ENCODE measurements at places on chromosomes 3 and 15.

DNA sequence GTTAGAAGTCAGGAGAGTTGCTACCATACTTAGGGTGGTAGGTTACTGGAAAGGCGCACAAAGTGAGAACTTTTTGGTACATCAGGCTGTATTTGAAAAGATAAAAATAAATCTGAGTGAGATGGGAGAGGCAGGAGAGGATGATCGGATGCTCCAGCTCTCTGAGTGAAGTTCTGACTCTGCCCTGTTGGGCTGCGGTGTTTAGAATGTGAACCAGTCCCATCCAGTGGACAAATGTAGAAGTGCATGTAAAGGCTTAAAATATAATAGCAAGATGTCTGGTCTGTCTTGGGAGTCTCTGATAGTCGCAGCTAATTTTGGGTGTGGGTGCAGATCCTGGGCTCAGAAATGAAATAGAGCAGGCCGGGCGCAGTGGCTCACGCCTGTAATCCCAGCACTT lies 30.4 kb downstream of the ACKR2 start:
- peak; percentile 33 for DNase-seq

DNA sequence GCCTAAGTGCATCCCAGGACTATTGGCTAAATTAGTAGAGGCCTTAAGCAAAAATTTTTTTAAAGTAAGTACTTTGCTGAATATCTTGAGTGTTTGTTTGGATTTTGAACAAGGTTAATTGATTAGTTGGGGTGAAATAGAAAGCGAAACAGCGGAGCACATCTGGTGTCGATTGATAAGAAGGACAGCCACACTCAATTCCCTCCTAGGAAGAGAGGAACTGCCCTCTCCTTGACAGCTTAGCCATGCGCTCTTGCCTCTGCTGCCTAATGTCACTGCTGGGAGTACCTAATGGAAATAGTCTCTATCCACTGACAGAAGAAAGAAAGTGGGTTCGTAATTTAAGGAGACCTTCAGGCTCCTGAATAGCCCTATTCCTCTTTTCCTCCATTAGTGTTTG lies 943.6 kb downstream of the DIPK2A start:
- no peak for DNase-seq

GRCh38 chr15:72887376-72887775 lies 103.8 kb upstream of the ADPGK start:
- DNase-seq: no peak

GRCh38 chr3:58291671-58292338 lies 14.2 kb upstream of the RPP14 start:
- no peak for DNase-seq

GRCh38 chr3:56200251-56200650 lies 268.0 kb downstream of the ERC2 start:
- DNase-seq: no peak

DNA sequence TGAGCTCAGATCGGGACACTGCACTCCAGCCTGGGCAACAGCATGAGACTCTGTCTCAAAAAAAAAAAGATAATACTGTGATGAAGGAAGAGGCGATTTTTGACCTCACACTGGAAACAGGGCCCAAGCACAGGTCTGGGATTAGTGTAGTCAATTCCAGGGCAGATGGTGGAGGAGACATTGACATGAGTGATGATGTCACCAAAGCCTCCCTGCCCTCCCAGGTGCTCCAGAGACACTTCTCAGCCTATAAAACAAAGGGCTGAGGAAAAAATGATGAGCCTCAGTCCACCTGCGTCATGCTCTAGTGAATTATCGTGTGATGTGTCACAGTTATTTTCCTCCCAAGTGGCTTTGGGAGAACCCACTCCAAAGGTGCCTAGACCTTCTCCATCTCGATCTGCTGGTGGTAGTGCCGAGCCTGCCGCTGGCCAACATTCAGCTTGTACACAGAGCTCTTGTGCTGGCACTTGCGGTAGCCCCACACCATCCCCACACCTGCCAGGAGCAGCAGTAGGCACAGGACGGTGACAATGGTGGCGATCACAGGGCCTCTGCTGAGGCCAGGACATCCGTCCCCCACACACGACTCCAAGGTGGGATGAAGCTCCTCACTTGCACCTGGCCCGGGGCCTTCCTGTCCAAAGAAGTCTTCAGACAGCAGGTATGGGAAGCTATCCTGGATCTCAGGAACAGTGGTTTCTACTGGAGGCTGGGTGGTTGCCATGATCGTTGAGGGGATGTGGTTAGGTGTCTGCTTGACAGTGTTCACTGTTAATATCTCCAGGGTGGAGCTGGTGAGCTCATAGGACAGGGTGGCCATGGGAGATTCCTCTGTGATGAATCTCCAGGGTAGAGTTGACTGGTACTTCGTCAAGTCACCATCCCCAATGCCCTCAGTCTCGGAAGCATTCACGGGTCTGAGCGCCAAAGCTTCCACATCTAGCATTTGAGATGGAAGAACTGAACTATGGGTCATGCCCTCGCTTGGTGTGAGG lies 38.8 kb downstream of the CRTAP start:
- no peak for DNase-seq

- no peak for DNase-seq
Measured at GRCh38 chr15:52309154-52309548, 13.5 kb upstream of the MYO5C start.

- no peak for DNase-seq
Measured at GRCh38 chr3:137471130-137471529, 293.0 kb upstream of the SOX14 start.

GRCh38 chr3:105676621-105677300 lies 192.1 kb downstream of the CBLB start:
- DNase-seq: no peak

GRCh38 chr3:101936419-101937356 lies 87.4 kb downstream of the NFKBIZ start:
- DNase-seq: peak; percentile 78

- DNase-seq: no peak
Measured at GRCh38 chr3:53680028-53680427, 166.2 kb downstream of the CHDH start.

- no peak for DNase-seq
Measured at GRCh38 chr3:9439331-9439730, 41.9 kb downstream of the SETD5 start.

DNA sequence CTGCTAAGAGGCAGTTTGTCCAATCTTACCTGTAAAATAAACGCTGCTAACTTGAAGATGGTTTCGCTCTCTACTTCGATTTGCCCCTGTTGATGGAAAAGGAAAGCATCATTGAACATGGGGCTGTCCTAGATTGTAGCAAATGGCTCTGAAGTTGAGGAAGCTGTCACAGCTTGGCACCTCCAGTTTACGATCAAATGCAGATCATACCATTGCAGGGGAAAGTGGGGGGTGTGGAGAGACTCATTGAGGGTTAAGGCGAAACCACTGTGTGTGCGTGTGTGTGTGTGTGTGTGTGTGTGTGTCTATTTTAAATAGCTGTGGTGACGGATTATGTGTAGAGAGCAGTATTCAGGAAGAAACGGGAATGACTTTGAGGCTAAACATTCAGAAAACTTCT lies 127.6 kb upstream of the LMOD3 start:
- DNase-seq: peak; percentile 64

DNA sequence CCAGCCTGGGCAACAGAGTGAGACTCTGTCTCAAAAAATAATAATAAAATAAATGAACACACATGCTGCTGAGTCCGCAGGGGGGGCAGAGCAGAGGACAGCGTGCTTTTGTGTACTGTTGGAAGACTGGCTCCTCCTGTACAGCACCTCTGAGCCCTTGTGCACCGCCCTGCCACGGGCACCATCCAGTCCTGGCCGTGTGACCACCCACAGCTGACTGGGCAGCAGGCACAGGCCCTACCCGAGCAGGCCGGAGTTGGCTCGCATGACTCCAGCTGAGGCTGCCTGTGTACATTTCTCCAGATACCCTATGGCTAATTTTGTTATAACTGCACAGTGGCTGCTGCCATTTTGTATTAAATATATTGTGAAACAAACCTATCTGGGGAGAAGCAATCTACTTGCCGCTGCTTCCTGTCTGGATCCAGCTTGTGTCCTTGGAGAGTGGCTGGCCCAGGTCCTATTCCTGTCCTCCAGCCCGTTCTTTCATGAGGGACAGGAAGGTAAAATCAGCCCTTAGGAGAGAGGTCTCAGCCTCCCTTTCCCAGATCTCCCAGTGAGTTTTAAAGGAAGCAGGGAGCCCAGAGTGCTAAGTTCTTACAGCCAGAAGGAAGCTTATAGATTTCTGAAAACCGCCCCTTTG lies 14.6 kb downstream of the IVD start:
- DNase-seq: no peak

DNA sequence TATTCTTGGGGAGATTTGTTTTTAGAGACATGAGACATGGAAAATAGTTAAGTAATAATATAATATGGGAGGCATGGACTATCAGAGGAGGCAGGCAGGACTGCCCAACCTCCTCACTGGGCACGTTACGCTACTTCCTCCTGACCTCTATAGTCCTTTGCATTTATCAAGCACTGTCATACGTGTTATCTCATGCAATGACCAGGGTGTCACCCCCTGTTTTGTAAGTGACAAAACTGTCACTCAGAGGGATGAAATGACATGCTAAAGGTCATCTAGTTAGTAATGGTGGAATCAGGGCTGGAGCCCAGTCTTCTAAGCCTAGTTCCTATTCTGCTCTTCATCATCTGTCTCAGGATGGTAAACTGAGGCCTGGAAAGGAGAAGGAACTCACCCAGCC lies 66.7 kb downstream of the ST6GAL1 start:
- DNase-seq: no peak

DNA sequence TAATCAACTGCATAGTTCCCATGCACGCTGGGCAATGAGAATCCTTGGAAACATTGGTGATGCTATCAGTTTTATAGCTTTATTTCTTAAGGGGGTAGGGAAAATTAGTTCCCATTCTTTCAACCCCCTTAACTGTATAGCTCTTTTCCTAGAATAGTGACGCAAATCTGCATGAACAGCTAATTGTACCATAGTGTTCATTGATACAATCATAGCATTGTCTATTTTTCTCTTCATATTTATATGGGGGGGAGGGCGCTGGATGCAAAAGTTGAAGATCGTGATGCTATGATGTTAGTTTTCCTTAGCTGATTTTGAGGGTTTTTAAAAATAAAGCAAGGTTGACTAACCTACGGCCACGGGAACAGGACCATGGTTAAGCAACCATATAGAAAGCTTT lies 32.4 kb upstream of the SAMMSON start:
- no peak for DNase-seq

GRCh38 chr3:76096836-76097588 lies 311.7 kb upstream of the ZNF717 start:
- DNase-seq: no peak

Data from CD4-positive, alpha-beta T cell treated with Interferon alpha-2 for 1 hour (primary cell).